Calu3 (cell line): ENCODE measurements at places on chromosomes 3 and 15. TPM values are rescaled to one million over a fixed set of nuclear protein-coding genes. Genes with fewer than 3 reads are reported as not detected.

DNA sequence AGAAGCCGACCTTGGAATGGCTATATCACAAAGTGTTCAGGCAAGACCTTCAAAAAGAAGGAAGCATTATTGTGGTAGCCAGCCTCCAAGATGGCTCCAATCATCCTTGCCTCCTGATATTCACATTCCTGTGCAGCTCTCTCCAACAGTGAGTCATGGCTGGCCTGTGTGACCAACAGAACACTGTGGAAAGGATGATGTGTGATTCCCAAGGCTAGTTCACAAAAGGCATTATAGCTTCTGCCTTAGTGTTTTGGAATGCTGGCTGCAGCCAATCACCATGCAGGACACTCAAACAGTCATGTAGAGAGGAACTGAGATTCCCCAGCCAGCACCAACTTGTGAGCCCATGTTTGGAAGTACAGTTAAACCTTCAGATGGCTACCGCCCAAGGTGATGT lies 102.6 kb downstream of the EFL1 start:
- no peak for DNase-seq

GRCh38 chr3:41502023-41502422 lies 302.7 kb downstream of the CTNNB1 start:
- no peak for DNase-seq

GRCh38 chr3:114848643-114849350 lies 298.3 kb downstream of the ZBTB20 start:
- no peak for DNase-seq

GRCh38 chr3:189267981-189268613 lies 96.3 kb downstream of the TPRG1 start:
- DNase-seq, result peak; percentile 54

GRCh38 chr3:83063446-83063845 lies 1302.0 kb upstream of the GBE1 start:
- no peak for DNase-seq

- DNase-seq, result no peak
These were observed 6.3 kb downstream of the TBL1XR1 start for GRCh38 chr3:177190756-177191681.

The NEK10 gene
- total RNA-seq, result 1.7 and 2.3 TPM in 2 replicates

GRCh38 chr15:63539998-63540397 lies 35.6 kb downstream of the USP3 start:
- no peak for DNase-seq

The TUSC7 gene
- not detected in 2 replicates for total RNA-seq

GRCh38 chr3:155001289-155002010 lies 78.7 kb upstream of the MME start:
- no peak for DNase-seq

The RTP4 gene
- total RNA-seq, result 12.3 and 21.8 TPM in 2 replicates

The CCR9 gene
- total RNA-seq, result not detected in 2 replicates

- DNase-seq, result no peak
These were observed 195.3 kb downstream of the THRB start for GRCh38 chr3:24299246-24299805.

The ERICH6 gene
- total RNA-seq, result 0.29 TPM in 1 of 2 replicates, not detected in the other

GRCh38 chr15:78618490-78618934 lies 2.3 kb downstream of the CHRNA3 start:
- peak; percentile 95 for DNase-seq

DNA sequence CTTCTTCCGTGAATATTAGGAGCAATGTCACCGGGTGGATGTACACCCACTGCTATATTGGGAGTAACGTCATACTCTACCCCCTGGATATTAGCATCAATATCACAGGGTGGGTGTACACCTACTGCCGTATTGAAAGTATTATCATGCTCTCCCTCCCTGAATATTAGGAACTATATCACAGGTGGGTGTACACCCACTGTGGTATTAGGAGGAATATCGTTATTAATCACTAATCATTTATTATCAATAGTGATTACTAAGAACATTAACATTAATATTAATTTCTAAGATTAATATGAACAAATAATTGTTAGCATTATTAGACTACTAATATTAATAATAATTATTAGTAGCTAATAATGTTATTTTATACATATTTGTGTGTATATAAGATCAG lies 21.4 kb upstream of the BMF start:
- DNase-seq, result no peak

DNA sequence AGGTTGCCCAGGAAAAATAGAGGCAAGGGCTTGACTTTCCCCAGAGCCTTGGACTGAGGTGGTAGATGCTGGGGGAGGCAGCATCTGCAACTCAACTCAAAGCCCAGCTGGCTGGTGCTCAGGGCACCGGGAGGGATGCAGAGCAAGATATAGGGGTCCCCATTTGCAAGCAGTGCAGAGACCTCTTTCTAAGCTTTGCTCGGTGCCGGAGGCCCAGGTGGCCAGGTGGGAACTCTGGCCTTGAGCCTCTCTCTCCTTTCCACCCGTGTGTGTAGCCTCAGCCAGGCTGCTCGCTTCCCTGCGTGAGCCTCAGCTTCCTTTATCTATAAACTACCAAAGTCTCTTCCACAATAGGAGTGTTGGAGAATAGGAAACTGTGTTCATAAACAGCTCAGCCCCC lies 36.5 kb downstream of the SLC6A6 start:
- DNase-seq, result no peak

GRCh38 chr3:11382146-11382745 lies 110.0 kb downstream of the ATG7 start:
- DNase-seq, result no peak

DNA sequence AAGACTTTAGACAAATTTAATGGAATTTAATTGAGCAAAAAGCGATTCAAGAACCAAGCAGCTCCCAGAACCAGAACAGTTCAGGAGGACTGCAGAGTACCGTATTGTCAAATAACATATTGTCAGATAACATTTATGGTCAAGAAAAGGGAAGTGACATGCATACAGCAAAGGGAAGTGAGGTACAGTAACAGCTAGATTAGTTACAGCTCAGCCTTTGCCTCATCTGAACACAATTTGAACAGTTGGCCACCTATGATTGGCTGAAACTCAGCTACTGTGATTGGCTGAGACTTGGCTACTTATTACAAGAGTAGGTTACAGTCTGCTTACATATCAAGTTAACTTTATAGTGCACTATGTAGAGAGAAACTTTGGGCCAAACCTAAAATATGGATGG lies 21.9 kb downstream of the ZFAND6 start:
- DNase-seq, result no peak

- no peak for DNase-seq
These were observed 5.9 kb downstream of the CYP19A1 start for GRCh38 chr15:51332206-51333147.

- DNase-seq, result no peak
These were observed 68.9 kb upstream of the TNFSF10 start for GRCh38 chr3:172591876-172592771.

The ANO10 gene
- total RNA-seq, result 22.9 and 26.8 TPM in 2 replicates

The DNAJC13 gene
- 72.4 and 75.6 TPM in 2 replicates for total RNA-seq

- DNase-seq, result no peak
These were observed 11.2 kb downstream of the CLN6 start for GRCh38 chr15:68218331-68218730.

DNA sequence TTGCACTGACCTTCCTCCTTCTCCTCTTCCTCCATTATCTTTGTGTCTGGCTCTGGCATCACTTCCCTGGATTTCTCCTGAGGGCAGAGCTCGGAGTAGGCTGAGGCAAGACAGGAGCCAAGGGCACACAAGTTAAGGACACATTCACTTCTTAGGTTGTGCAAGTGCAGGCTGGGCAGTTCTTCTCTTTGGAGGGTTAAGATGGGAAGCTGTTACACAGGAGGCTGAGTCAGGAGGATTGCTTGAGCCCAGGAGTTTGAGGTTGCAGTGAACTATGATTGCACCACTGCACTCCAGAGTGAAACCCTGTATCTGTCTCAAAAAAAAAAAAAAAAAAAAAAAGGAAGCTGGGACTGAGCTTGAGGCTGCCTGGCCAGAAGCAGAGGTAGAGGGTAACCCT lies 176.2 kb upstream of the ANKRD28 start:
- no peak for DNase-seq

DNA sequence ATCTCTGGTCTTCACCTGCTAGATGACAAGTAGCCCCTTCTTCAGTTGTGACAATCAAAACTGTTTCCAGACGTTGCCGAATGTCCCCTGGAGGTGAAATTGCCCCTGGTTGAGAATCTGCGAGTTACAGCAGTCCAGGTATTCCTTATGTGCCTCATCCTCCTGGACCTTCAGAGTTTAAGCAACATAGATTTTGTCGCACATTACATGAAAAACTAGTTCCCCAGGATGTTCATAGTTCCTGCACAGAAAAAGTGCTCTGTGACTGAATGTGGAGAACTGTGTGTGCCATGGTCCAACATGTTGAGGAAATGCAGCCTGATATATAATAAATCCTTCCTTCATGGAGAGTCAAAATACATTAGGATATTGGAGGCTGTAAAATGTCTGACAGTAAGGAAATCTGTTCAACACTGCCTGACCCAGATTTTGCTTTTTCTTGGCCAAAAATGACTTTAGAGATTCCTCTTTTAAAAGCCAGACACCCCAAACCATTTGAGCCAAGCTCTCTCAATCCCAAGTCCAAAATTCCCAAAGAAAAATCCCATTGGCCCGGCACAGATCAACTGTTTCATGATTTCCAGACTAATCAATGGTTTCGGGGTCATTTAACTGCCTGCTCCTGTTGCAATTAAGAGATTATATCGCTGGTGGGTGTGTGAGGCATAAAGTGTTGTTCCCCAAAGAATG lies 20.4 kb upstream of the SHC4 start:
- DNase-seq, result no peak

DNA sequence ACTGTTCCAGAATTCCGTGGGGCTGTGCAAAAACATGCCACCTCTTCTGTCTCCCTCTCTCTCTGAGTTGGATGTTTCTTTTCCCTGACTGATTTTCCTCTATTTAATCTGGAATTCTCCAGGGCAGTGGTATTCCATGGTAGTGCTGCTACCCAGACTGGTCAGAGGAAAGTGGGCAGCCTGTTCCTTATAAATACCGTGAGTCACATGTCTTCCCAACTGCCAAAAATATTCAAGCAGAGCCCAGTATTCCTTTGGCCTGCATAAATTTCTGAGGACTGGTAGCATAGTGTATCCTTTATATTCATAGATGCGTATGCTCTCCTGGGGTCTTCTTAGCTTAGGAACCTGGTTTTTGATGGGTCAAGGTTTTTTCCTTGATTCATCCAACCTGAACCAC lies 40.9 kb downstream of the CEMIP start:
- DNase-seq, result no peak

DNA sequence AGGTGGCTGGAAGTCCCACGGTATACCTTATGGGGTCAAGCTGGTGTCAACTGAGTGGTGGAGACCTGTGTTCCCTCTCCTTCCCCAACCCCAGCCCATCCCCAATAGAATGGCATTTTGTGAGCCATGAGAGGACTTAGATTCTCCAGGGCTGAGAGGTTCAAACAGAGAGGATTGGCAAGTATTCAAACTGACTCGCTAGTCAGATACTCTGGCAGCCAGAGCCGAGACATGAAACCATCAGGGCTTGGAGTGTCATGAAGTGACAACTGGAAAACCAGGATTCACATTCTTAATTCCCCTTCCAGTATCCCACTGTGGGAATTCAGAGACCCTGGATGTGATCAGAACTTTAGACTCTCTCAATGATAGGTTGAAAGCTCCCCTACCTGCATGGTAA lies 159.4 kb upstream of the SNTN start:
- DNase-seq, result no peak

GRCh38 chr3:156150434-156151066 lies 30.2 kb downstream of the KCNAB1 start:
- DNase-seq, result peak; percentile 64

The ALDH1A2 gene
- total RNA-seq, result 219 and 231 TPM in 2 replicates
